ENCODE measurements at places on chromosomes 12 and 14. TPM values are rescaled to one million over a fixed set of nuclear protein-coding genes. Genes with fewer than 3 reads are reported as not detected.

DNA sequence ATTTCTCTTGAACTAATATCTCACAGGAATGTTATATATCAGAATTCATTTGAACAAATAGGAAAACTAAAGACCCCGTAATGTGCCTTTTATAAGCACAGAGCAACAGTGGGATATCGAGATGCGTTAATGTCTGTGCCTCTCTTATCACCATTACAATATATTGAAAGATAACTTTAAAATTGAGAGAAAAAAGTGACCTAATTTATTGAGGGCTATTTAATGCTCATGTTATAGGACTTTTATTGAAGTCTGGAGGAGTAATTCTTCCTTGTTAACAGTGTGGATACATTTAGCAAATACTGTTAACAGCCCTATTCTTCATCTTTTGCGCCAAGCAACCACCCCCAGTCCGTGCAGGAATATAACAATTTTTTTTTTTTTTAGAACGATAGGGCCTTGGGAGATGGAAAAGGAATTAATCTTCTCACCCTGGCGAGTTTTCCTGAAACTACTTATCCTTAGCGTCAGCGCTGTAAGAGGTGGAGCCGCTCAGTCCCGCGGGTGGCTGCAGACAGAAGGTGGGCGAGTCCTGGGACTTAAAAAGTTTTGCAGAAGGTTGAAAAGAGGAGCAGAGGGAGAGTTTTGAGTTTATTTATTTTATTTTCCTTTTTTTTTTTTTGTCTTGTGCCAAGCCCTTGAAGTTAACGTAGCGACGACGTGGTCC, 11.0 kb downstream of the FOXG1 start:
- no peak for DNase-seq
- H3K27ac ChIP-seq = no peak overlapping the region
- no peaks in the 10 kb centered on the region for H3K36me3 ChIP-seq
- H3K27me3 ChIP-seq = peaks cover 100% of the 10 kb centered on the region
- peaks cover 14% of the 10 kb centered on the region for H3K4me1 ChIP-seq
- H3K4me3 ChIP-seq = peak overlapping the region; percentile 14

DNA sequence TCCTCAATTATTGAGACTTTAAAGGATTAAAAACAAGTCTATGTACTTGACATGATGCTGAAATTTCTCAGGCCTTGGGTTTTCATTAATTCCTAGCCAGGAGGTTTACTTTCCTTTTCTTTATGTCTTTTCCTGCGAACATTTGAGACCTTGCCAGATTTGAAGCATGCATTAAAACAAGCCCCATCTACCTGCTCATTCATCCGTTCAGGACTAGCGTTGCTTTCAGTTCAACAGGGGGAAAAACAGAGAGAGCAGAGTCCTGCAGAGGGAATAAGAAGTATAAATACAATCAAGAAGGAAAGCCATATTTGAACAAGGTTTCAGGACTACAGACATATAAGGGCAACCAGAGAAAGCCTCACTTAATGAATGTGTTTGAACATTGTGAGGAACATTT, 542.4 kb downstream of the DIO2 start:
- no peaks in the 10 kb centered on the region for H3K36me3 ChIP-seq
- DNase-seq = no peak
- H3K27me3 ChIP-seq = no peaks in the 10 kb centered on the region
- no peak overlapping the region for H3K4me3 ChIP-seq
- H3K4me1 ChIP-seq = no peaks in the 10 kb centered on the region

DNA sequence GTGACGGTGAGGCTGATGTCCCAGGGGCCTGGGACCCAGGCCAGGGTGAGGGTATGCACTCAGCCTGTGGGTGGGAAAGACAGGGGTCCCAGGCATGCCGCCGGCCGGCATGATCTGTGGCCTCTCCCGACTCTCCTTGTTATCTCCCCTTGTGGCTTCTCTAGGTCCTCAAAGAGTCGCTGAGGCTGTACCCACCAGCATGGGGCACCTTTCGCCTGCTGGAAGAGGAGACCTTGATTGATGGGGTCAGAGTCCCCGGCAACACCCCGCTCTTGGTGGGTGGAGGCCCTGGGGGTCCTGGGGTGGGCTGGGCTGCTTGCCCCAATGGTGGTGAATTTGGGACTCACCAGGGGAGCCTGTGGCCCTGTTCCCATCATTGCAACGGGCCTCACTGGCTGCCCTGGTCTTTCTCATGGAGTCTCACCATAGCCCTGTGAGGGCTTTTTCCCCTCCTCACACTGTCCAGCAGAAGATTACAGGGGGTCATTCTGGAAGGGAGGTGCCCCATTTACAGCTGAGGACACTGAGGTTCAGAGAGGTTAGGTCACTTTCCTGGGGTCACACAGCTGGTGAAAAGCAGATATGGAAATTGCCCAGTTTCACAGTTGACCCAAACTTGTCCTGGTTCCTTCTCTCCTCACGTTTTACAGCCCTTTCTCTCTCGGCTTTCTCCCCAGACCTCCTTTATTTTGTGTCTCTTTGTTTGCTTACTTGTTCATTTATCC, 37.9 kb downstream of the CYP46A1 start:
- no peaks in the 10 kb centered on the region for H3K27me3 ChIP-seq
- no peak for DNase-seq
- peaks cover 10% of the 10 kb centered on the region for H3K4me1 ChIP-seq
- no peak overlapping the region for H3K27ac ChIP-seq
- no peak overlapping the region for H3K4me3 ChIP-seq

The KRT6C gene
- total RNA-seq = not detected

The CYP27B1 gene
- 0.99 TPM for total RNA-seq

The KLRB1 gene
- total RNA-seq = not detected

The ASCL1 gene
- total RNA-seq = not detected

DNA sequence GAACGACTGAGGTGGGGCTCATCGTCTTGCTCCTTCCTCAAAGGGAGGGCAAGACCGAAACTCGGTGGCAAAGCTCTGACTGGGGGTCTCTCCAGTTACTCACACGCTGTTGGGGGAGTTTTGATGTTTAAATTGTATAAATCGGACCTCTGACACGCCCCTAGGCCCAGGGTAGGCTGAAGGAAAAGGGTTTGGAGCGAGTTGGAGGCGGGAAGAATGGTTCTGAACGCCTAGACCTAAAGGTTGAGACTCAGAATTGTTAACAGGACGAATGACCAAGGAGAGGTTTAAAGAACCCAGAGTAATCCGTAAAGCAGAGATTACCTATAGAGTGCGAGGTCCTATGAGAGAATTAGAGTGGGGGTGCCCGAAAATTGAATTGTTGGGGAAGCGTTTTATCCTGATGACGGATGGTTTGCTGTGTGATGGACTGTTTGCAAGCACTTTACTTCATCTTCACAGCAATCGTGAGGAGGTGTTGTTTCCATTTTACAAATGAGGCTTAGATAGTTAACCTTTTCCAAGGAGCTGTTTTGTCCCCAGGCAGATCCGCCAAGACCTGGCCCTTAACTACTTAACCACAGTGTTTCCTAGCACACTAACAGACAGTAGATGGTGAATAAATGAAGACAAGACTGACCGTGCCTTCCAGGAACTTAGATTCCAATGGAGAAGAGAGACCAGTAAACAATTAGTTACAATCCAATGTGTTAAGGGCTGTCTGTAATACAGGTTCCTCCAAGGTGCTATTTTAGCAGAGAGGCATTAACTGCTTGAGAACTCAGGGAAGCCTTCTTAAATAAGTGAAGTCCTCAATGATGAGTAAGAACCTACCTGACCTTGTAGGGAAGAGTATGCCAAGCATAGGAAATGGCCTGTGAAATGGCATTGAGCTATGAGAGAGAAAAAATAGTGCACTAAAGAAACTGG, 929 bp upstream of the UBE2N start:
- H3K4me3 ChIP-seq = peak overlapping the region; percentile 93
- peak; percentile 15 for DNase-seq
- peaks cover 23% of the 10 kb centered on the region for H3K4me1 ChIP-seq
- no peaks in the 10 kb centered on the region for H3K27me3 ChIP-seq
- H3K36me3 ChIP-seq = no peaks in the 10 kb centered on the region
- peak overlapping the region; percentile 94 for H3K27ac ChIP-seq

DNA sequence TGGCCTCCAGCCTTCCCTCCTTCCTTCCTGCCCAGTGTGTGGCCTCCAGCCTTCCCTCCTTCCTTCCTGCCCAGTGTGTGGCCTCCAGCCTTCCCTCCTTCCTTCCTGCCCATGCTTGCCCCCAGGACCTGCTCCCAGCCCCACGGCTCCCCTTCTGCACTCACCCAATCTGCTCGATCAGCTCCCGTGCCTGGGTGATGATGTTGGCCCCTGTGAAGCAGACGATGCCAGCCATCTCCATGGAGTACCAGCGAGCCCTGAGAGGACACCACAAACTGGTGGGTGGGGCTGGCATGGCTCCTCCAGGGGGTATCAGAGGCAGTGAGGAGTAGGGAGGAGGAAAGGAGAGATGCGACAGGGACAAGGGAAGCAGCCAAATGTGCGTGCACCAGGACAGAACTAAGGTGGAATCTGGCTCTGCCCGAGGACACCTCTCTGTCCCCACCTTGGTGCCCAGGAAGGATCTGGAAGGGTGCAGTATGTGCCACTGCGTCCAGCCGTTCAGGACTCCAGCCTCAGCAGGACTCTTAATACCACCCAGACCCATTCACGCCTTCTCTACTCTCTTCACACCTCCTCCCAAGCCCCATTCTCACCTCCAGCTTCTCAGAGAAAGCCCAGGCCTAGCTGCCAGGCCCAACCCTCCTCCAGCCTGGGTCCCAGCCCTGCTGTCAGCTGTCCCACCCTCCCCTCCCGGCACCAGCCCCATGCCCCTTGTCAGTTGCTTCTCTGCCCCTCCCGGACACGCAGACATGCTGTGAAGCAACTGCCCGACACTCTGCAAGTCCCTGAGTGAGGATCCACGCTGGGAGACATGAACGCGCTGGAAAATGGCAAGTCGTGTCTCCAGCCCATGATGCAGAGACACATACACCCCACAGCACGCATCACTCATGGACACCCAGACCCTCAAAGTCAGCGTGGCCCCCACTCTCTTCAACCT, 22.7 kb downstream of the POLE start:
- no peaks in the 10 kb centered on the region for H3K27me3 ChIP-seq
- H3K27ac ChIP-seq = no peak overlapping the region
- no peak for DNase-seq
- no peaks in the 10 kb centered on the region for H3K4me1 ChIP-seq
- no peaks in the 10 kb centered on the region for H3K36me3 ChIP-seq

- H3K4me1 ChIP-seq = no peaks in the 10 kb centered on the region
- no peak for DNase-seq
- H3K27ac ChIP-seq = no peak overlapping the region
- H3K36me3 ChIP-seq = no peaks in the 10 kb centered on the region
- H3K27me3 ChIP-seq = no peaks in the 10 kb centered on the region
- no peak overlapping the region for H3K4me3 ChIP-seq
These were observed 62.1 kb downstream of the ATG14 start for GRCh38 chr14:55349565-55349964.

DNA sequence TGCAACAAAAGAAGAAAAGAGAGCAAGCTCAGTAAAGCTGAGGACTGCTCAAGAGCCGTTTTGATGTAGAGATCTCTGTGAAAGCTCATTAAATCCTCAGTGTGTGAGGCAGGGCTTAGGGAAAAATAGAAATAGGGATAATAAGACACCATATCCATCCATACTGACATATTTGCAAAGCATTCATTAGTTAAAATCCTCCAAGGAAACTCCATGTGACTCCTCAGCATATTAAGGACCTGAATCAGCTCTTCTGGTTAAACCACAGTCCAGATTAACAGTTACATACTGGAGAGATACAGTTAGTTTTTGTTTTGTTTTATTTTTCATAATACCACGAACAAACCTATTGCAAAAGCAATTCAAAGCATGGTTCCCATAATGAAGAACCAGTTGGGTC, 288.2 kb downstream of the PAWR start:
- H3K27me3 ChIP-seq = no peaks in the 10 kb centered on the region
- no peak overlapping the region for H3K4me3 ChIP-seq
- peaks cover 21% of the 10 kb centered on the region for H3K4me1 ChIP-seq
- H3K27ac ChIP-seq = peak overlapping the region; percentile 57
- DNase-seq = no peak
- no peaks in the 10 kb centered on the region for H3K36me3 ChIP-seq

- DNase-seq = no peak
- no peaks in the 10 kb centered on the region for H3K36me3 ChIP-seq
- no peaks in the 10 kb centered on the region for H3K27me3 ChIP-seq
- no peak overlapping the region for H3K27ac ChIP-seq
- no peaks in the 10 kb centered on the region for H3K4me1 ChIP-seq
- no peak overlapping the region for H3K4me3 ChIP-seq
These were observed 45.4 kb downstream of the ANO2 start for GRCh38 chr12:5899675-5900074.

- H3K27ac ChIP-seq = no peak overlapping the region
- peak; percentile 71 for DNase-seq
- H3K27me3 ChIP-seq = no peaks in the 10 kb centered on the region
- H3K4me3 ChIP-seq = no peak overlapping the region
- H3K36me3 ChIP-seq = no peaks in the 10 kb centered on the region
- H3K4me1 ChIP-seq = peaks cover 19% of the 10 kb centered on the region
These were observed 104.7 kb downstream of the RFLNA start for GRCh38 chr12:124399622-124400021.

The NPAS3 gene
- 0.25 TPM for total RNA-seq

The CAPZA3 gene
- total RNA-seq = not detected

GRCh38 chr12:105100998-105101397, 6.5 kb upstream of the WASHC4 start:
- H3K4me1 ChIP-seq = no peaks in the 10 kb centered on the region
- no peak overlapping the region for H3K4me3 ChIP-seq
- no peak for DNase-seq
- H3K27ac ChIP-seq = no peak overlapping the region
- H3K36me3 ChIP-seq = no peaks in the 10 kb centered on the region
- H3K27me3 ChIP-seq = peaks cover 2% of the 10 kb centered on the region

DNA sequence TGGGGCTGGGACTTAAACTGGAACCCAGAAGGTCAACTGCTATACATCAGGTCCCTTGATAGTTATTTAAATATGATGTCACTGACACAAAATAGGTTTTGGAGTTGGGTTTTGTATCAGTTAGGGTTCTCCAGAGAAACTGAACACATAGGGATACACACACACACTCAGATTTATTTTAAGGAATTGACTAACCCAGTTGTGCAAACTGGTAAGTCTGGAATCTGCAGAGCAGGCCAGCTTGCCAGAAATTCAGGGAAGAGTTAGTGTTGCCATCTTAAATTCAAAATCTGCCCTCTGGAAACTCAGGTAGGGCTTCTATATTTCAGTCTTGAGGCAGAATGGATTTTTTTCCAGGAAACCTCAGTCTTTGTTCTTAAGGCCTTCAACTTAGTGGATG, 36.9 kb downstream of the MAPK1IP1L start:
- no peaks in the 10 kb centered on the region for H3K27me3 ChIP-seq
- H3K36me3 ChIP-seq = no peaks in the 10 kb centered on the region
- no peak for DNase-seq
- H3K4me1 ChIP-seq = no peaks in the 10 kb centered on the region
- H3K4me3 ChIP-seq = no peak overlapping the region

The TRPV4 gene
- 0.56 TPM for total RNA-seq

GRCh38 chr14:52950898-52951680, at the start of gene FERMT2:
TSS of gene FERMT2 (minus strand) at chr14:52951050. CDS start at chr14:52950568, 482 bp downstream.
- H3K4me3 ChIP-seq = peak within 1 kb of the TSS; percentile 90
- DNase-seq = peak; percentile 97
- no peaks in the 10 kb centered on the region for H3K27me3 ChIP-seq

The MYBPC1 gene
- not detected for total RNA-seq

Data from neural progenitor cell (in vitro differentiated cells).